ENCODE measurements at places on chromosomes 5 and 9.

GRCh38 chr5:171450423-171451331 is 31.2 kb downstream of the FGF18 start:
- peak; percentile 63 for DNase-seq

DNA sequence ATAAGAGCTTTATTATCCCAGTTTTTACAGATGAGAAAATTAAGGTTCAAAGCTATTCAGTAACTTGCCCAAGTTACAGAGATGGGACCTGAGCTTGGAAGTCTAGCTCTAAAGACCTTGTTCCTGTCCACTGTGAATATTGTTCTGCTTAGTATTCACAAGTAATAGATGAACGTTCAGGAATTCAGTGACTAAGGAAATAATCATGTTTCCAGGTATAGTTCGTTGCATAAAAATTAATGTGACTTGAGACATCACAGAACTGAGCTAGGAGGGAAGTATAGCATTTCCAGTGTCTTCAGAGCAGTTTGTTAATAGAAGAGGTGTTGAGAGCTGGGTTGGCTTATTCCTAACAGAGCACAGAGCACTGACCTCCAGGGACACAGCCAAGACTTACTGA is 136.1 kb downstream of the FGF1 start:
- DNase-seq: no peak

GRCh38 chr5:173287086-173287485 is 41.1 kb downstream of the STC2 start:
- no peak for DNase-seq

DNA sequence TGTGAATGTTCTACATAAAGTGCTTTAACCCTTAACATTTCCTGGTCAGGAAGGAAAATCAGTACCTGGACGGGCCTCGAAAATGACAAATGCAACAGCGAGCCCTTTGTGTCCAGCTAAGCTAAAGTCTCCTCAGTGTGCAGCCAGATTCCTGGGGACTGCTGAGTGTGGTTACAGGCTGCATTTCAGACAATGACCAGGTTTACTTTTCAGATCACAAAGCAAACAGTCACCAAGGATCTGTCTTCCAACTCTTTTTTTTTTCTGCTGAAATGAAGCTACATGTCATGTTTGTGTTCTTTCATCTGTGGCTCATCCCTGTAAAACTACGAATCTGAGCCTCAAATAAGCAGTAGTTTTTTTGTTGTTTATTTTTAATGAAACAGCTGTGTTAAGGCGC is 20.8 kb downstream of the SLC46A2 start:
- no peak for DNase-seq

DNA sequence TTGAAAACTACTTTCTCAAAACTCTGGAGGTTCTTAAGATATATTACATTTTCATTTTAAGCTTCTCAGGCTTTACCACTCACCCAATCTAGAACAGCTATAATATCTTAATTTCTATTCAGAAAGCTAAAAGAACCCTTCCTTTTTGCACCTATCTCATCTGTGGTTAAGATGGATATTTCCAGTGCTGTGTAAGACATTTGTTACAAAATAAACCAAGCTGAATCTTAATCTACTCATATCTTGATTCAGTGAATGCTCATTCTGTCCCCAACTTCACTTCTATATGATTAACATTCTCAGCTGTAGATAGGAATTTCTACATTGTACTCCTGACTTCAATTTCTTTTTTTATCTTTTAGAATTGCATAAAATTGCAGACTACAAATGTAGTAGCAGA is 15.0 kb downstream of the ABHD17B start:
- DNase-seq: no peak

DNA sequence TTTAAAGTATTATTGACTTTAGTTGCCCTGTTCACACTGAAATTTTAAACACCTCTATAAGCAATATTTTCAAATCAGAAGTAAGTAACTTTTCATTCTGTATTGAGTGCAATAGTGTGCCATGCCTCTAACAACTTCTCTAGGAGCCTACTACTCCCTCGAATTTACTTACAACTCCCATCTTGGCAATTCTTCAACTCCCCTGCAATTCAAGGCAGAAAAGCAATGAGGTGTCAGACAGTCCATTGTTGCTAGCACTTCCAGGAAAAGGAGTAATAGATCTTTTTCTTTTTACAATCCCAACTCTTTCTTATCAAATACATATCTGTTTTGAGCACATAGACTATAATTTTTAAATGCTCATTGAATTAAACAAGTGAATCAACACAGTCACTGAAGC is 222.7 kb upstream of the PUM3 start:
- no peak for DNase-seq

DNA sequence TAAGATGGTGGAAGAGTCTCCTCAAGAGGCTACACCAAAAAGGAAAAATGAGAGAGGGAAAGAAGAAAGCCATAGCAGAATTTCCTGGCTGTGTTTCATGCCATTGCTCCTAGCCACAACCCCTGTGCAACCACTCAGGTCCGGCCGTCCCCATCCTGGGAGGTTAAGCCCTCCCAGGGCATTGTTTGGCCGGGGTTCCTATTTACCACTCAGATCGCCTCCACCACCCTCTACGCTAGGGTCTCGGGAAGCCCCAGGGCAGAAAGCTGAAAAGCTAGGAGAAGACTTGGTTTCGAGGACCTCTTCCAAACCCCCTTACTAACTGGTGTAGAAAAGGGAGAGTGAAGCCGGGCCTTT is 715 bp downstream of the RC3H2 start:
- peak; percentile 30 for DNase-seq

DNA sequence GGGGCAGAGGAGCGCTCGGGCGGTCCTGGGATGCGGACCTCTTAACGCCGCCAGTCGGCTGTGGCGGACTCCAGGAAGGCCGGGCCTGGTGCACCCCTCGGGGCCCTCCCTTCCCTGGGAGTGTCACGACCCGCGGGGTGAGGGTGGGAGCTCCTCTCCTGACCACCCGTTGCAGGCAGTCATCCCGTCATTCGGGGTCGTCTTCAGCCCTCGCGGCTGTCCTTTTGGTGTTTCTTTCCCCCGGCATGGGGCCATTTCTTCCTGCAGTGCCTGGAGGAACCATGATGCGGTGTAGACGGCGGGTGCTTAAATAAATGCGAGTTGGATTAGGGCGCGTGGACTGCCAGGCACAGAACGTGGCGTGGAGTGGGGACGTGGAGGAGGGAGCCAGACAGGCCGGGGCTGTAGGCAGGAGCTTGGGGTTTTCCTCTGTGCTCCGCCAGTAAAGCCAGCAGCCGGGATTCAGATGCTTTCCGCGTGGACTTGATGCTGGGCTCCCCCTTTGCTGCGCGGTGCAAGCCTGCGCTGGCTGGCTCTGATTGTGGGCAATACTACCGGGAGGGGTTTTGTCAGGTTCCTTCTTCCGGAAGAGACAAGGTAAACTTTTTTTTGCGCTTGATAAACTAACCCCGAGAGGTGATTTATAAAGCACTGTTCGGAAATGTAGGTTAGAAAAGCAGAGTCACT is 868 bp downstream of the KDM4C start:
- DNase-seq: peak; percentile 29

Data from left kidney (tissue), 8 donors.